ENCODE measurements at places on chromosomes 2 and 18.
A peak's percentile ranks its signal among the peaks of the same experiment; 100 is the strongest.

DNA sequence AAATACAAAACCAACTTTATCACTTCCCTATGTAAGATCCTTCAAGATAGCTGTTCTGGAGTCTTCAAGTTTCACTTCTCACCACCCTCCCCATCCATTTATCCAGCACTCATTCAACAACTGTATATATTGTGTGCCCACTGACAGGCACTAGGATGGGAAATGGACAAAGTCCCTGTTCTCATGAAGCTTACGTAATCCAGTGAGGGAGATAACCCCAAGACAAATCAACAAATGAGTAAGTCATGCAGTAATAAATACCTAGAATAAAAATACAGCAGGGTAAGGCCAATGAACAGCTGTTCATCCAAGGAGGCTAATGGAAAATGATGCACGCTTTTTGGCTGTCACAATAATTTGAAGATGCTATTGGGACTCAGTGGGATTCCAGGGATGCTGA is 133.8 kb downstream of the MEMO1 start:
- no peak for DNase-seq

- peak; percentile 9 for DNase-seq
Observed at GRCh38 chr18:35478520-35479435, 19.0 kb downstream of the INO80C start.

DNA sequence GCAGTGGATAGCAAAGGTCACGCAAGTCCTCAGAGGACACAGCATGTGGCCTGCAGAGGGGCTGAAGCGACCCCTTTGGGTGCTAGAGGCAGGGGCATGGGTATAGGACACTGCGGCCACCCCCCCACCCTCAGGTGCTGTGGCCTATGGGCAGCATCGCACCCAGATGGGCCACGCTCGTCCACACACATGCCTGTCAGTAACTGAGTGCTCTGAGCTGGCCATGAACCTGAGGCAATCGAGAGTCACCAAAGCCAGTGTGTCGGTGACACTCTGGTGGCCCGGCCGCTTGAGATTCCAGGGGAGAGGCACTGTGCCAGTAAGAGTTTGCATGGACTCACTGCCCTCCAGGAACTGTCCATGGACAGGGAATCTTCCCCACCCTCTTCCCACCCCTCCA is 22.7 kb upstream of the PTPN2 start:
- DNase-seq: no peak

DNA sequence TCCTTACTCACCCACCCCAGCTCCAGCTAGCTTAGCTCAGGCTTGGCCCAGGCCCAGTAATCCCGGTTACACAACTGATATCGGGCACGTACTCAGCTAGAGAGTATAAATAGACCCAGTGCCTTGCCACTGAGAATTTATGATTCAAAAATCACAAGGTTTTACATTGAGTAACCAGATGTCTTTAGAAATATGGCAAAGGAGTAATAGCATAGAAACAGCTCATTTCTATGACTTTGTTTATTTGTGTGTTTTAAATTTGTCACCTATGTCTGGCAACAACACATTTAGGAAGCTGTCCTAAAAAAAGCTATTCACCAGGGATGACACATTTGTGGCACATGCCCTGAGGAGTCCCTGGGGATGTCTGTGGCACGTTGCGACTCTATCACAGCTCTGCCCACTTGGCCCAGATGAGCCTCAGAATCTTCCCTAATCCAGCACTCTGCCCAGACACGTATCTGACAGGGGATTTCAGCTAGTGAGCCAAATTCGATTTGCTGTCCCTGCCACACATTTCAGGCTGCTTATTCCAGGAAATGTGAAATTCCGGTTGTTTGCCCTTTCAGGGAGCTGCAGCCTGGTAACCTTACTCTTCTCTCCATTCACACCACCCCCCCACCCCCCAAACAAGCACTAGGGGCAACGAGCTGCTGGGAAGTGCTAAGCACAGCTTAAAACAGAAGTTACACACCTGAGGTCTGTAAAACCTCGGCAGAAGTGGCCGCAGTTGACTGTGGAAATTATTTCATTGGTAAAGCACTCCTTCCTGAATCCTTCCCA is 85.4 kb upstream of the ZCCHC2 start:
- peak; percentile 54 for DNase-seq

GRCh38 chr2:232888839-232889529 is 18.9 kb downstream of the SNORC start:
- no peak for DNase-seq

DNA sequence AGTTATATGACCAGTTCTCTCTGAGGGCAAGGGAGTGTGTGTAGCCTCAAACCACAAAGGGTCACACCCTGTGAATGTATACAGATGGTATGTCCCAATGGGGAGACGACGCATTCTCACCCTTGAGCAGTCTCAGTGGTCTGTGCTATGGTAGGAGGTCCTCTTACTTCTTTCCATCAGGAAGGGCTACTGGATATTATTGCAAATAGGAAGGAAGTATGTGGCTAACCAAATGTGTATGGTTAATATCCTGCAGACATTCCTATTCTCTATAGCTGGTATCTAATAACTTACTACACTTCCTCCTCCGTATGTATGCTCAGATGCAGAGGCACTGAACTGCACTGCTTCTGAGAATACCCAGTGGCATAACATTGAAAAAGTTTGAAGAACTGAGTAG is 306.7 kb upstream of the CCDC68 start:
- peak; percentile 63 for DNase-seq

- no peak for DNase-seq
Observed at GRCh38 chr18:64127172-64127571, 21.7 kb downstream of the LINC00305 start.

GRCh38 chr18:50051288-50051687 is 143.7 kb downstream of the MYO5B start:
- no peak for DNase-seq

DNA sequence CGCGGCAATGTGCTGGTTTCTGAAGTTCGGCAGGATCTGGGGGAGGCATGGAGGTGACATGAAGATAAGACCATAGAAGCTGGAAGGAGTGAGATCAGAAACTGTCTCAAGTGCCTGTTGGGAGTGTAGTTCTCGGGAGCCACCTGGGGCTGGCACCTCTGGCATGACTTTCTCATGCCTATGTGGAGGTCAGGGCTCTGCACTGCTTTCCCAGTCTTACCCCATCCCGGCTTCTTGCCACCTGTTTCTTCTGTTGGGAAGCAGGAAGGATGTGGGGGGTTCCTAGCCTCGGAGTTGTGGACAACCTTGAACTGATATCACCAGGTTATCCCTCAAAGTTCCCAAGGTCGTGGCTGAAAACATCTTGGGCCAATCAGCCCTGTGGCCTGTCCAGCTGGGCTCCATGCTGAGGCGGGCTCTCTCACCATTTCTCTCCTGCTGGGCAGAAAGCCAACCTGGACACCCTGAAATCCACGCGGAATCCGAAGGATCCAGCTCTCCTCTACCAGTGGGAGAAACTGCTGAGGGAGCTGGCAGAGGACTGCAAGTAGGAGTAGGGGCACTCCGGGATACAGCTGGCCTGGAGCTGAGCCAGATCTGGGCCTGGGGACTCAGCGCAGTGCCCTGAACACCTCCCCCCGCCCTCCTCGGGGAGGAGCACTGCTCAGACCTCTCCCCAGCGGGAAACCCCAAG is 42.5 kb downstream of the FER1L5 start:
- DNase-seq: no peak

GRCh38 chr2:205477016-205477705 is 205.1 kb upstream of the NRP2 start:
- no peak for DNase-seq

DNA sequence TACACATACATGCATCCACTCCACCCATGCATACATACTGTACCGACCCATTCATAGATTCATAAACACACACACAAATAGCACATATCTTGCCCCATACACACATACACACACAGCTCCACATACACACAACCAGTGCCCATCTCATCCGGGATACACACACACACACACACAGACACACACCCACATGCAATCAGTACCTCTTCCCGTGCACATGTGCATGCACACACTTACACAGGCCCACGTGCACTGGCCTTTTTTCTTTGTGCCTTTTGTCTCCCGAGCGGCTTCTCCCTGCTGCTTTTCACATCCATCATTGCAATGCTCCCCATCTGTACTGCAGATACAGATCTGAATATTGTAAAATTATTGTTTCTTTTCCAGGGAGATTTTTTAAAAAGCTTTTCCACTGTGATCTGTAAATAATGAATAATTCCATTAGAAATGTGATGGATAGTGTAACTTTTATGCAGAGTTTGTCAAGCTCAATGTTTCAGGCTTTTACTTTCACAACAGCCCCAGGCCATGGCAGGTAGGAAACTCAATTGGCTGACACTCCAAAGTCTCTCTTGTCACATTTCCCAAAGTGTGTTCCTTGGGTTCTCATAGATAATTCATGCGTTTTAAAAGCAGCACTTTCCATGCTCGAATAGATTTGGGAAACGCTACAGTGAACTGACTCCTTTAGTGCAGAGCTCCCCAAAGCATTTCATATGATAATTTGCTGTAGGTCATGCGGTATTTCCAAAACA is 393.5 kb downstream of the CTNNA2 start:
- no peak for DNase-seq

DNA sequence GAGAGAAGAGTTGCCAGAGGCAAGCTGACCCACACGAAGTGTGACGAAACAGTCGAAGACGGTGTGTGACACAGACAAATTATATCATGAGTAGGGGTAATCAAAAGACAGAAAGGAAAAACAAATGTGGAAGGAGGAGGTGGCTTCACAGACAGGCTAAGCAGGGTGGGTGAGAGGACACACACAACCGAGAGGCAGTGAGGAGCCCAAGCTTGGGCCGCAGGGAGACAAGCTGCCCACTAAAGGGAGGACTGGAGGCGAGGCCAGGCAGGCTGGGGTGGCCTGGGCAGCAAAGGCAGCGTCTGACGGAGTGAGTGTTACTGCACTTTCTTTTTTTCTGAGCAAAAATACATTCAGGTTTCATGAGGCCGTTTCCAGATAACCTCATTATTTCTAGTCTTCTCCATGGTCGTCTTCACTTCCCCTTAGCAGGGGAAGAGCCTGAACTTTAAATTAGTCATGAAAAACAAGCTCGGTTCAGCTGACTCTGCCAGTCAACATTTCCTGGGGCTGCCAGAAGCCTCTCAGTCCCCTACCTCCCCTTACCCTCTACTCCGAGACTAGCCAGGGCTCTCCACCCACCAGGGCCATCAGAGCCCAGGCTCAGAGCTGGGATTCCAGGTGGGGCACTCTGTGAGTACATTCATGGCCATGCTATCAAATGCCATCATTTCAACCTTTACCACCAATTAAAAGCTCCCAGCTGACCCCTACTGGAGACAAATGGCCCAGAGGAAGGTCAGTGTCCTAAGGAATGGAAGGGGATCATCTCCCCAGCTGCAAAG is 13.8 kb upstream of the ZFP36L2 start:
- DNase-seq: no peak

- DNase-seq: no peak
Observed at GRCh38 chr2:19747310-19748072, 154.3 kb downstream of the TTC32 start.

GRCh38 chr18:9708434-9709303 is 568 bp downstream of the RAB31 start:
- no peak for DNase-seq

- no peak for DNase-seq
Observed at GRCh38 chr2:63122921-63123320, 72.3 kb downstream of the OTX1 start.

DNA sequence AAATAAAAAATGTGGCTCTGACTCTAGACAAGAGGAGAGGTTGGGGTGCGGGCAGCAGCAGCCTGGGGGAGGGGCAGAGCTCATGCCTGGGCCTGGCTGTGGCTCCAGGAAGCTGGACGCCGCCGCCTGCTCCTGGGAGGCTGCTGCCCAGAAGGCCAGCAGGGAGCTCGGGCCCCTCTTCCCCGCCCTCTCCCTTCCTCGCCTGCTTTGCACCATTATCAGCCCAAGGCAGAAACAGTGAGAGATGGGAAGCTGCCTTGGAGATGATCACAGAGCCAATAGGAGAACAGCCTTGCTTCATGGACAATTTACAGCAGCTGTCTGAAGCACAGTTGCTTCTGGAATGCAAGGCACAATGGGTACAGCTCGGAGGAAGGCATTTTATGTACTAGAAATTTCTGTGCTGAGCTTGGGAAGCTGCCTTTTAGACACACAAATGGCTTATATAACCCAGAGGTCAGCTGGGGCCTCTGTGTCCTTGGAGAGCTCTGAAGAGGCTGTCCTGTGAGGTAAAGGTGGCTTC is 55.3 kb upstream of the AFF3 start:
- DNase-seq: peak; percentile 63

- DNase-seq: no peak
Observed at GRCh38 chr2:217156801-217157200, 296.9 kb upstream of the TNP1 start.

DNA sequence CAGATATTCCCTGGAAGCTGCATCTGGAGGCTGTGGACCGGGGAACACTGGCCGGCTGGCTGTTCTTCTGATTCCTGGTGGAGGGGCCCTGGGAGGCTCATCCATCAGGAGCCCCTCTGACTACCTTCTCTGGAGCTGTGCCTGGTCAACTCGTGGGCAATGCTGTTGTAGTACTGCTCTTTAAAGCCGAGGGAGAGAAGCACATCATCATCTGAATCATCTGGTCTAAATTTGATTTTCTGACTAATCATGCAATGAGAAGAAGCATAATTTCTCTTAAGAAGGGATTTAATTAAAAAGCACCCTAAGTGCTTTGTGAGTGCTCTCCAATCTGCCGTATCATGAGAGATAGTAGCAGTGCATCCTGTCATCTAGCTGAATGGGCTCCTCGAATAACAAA is 229.5 kb downstream of the FHOD3 start:
- DNase-seq: no peak

DNA sequence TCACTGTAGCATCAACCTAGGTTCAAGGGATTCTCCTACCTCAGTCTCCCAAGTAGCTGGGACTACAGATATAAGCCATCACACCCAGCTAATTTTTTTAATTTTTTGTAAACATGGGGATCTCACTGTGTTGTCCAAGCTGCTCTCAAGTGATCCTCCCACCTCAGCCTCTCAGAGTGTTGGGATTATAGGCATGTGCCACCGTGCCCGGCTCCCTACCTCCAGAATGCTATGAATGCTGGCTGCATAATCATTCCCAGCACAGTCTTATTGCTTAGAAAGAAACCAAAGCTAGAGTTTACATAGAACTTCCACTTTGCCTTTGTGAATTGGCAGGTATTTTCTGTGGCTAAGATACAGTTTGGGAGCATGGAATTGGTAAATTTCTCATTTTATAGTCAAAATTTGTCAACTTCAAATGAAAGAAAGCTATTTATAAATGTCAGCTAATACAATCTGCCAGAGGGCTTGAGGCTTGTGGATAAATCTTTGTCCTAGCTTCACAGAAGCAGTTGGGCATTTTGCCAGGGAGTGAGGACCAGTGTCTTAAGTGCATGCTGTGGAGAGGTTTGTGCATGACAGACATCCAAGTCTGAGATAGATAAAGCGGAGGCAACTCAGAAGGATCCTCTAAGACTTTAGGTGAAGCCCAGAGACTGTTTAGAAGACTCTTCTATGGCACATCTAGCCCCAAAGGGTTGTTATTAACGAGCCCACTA is 175.4 kb downstream of the ANTXR1 start:
- DNase-seq: no peak

- no peak for DNase-seq
Observed at GRCh38 chr2:26493566-26493965, 15.6 kb upstream of the OTOF start.

- DNase-seq: no peak
Observed at GRCh38 chr2:134023854-134024253, 230.0 kb upstream of the MGAT5 start.

Data from fibroblast of skin of left quadriceps (primary cell).